ENCODE measurements at places on chromosomes 2 and 18.

GRCh38 chr18:23088310-23088709 is 47.0 kb upstream of the CABLES1 start:
- DNase-seq, result no peak

DNA sequence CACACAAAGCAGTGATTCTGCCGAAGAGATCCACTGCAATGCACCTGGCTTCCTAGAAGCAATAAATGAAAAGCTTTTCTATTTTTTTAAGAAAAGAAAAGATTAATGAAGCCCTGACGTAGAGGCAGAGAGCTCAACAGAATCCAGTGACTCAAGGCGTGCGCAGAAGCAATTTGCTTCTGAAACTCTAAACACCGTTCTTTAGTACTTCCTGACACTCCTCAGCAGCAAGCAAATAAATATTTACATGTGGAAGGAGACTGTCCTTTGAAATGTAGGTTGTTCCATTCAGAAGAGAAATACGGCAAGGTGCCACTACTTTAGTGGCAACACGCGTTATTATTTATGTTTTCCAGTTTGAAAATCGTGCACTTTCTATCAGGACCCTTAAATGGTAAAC is 126.2 kb upstream of the ZNF516 start:
- no peak for DNase-seq

DNA sequence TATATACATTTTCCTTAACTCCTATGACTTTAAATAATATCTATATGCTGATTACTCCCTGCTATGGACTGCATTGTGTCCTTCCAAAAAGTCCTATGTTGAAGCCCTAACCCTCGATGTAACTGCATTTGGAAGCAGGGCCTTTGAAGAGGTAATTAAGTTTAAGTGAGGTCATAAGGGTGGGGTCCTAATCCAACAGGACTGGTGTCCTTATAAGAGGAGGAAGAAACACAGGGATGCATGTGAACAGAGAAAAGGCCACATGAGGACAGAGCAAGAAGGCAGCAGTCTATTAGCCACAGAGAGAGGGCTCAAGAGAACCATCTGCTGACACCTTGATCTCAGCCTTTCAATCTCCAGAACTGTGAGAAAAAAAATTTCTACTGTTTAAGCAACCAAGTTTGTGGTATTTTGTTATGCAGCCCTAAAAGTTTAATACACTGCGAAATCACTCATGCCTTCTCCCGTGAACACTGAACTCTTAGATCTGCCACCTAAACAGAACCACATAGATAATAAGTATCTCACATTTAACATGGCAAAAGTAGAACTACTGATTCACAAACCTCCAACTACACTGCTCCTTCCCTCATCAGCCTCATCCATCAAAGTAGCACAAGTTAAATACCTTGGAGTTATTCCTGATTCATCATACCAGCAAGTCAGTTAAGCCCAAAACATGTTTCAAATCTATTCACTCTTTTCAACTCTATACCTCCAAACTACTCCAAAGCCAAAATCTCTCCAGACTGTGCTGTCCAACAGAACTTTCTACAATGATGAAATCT is 65.4 kb downstream of the HIBCH start:
- DNase-seq, result no peak

GRCh38 chr2:181241797-181242196 is 215.4 kb upstream of the ITGA4 start:
- no peak for DNase-seq

- DNase-seq, result no peak
Observed at GRCh38 chr2:68340226-68341061, 20.7 kb upstream of the CNRIP1 start.
